Activated T-helper 1 cell treated with anti-CD3 and anti-CD28 coated beads, Interleukin-12 subunit alpha, Interleukin-12 subunit beta, Interleukin-2, Interleukin-4 antibody, amounts not matched to agents 30 ng/mL and 10 ng/mL and 1 ng/mL, durations not matched to agents 14 hours and 24 hours and 36 hours (primary cell): ENCODE measurements at places on chromosomes 13 and 19. TPM values are rescaled to one million over a fixed set of nuclear protein-coding genes. Genes with fewer than 3 reads are reported as not detected.

DNA sequence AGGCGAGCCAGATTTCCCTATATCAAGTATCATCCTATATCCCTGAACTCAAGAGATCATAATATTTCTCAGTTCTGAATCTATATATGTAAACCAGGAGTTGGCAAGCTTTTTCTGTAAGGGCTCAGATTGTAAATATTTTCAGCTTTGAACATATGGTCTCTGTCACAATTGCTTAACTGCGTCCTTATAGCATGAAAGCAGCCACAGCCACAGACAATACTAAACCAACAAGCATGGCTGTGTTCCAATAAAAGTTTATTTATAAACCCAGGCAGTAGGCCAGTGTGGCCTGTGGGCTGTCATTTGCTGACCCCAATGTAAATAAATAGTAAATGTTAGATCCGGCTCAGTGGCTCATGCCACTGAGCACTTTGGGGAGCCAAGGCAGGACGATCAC is 12.2 kb upstream of the MYH14 start:
- DNase-seq: no peak

DNA sequence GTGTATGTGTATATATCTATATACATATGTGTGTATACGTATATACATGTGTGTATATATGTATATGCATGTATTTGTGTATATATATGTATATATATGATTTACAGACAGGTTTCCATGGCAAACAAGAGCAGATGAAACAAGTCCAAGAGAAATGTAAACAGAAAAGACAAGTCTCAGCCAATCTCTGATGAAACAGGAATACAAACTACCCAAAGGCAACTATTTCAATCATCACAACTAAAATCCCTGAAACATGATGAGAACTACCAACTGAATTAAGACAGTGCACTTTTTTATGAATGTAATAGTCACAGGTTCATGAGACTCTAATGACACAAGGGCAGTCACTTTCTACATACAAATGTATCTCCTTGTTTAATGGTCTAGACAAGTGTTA is 140.2 kb downstream of the TNFRSF19 start:
- no peak for DNase-seq

DNA sequence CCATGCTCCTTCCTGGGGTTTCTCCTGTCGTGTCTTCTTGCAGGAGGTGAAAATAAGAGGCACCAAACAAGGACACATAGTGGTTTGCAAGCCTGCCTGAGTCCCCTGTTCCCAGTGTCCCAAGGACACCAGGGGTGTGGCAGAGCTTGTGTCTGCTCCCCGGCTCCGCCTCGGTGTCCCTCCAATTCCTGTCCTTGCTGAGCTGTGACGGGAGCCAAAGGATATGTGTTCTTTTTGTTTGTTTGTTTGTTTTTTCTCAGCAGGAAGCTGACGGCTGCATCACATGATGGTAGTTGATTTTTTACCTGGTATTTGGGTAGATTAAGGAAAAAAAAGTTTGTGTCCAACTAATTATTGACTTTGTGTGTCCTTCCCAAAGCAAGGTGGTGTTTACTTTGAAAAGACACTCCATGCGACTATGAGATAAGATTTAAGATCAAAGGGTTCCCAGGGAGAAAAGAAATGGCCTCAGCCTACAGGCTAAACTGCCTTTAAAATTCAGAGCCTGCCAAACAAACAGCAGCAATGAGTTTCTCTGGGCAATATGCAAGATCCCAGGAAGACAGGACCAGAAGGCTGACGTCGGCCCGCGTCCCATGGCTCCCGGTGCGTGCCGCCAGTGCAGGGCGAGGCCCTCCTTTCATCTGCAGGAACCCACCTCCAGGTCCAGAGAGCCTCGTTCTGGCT is 50.8 kb upstream of the XPO4 start:
- no peak for DNase-seq

TMEM38A gene
- total RNA-seq: 0.69 and 0.78 TPM in 2 replicates

- DNase-seq: no peak
These were observed 209.5 kb downstream of the KLF5 start for GRCh38 chr13:73268306-73268705.

SWSAP1 gene
- total RNA-seq: 3.2 and 3.9 TPM in 2 replicates

APC2 gene
- 0.16 and 0.17 TPM in 2 replicates for total RNA-seq

PABPC3 gene
- 0.34 TPM in 2 replicates for total RNA-seq

MEIS3 gene
- total RNA-seq: not detected in 2 replicates

- DNase-seq: no peak
These were observed 6.1 kb downstream of the APLP1 start for GRCh38 chr19:35874392-35874930.

- DNase-seq: no peak
These were observed 9.4 kb upstream of the CACNG6 start for GRCh38 chr19:53982001-53982451.

DOCK9 gene
- total RNA-seq: 36.0 and 38.7 TPM in 2 replicates

DNA sequence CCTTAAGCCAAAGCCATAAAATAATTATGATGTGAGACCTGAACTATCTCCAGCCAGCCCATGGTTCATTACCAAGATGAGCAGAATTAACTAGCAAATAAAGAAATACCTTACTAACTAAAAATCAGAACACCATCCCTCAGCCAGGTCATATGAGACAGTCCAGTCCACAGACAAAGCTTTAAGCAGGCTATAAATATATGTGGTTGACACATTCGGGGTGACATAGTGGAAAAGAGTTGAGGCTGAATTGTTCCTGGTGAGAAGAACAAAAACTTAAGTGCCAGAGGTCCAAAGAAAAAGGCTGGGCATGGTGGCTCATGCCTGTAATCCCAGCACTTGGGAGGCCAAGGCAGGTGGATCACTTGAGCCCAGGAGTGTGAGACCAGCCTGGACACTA is 30.9 kb downstream of the ENOX1 start:
- no peak for DNase-seq

GRCh38 chr19:58229255-58229639 is 533 bp downstream of the ZNF544 start:
- no peak for DNase-seq

DNA sequence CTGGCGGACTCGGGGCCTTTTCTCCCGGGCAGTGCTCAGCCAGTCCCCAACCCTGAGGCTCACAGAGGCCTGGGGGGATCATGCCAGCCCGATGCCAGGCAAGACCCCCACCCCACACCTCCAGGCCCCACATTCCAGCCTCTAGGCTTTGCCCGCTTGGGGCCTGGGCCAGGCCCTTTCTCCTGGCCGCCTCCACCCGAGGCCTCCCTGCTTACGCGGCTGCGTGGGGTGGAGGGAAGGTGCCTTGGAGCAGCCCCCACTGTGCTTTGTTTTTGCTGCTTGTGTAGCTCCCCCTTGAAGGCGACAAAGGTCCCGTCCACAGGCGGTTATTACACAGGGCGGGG is 38.4 kb downstream of the SMIM24 start:
- DNase-seq: no peak

DNA sequence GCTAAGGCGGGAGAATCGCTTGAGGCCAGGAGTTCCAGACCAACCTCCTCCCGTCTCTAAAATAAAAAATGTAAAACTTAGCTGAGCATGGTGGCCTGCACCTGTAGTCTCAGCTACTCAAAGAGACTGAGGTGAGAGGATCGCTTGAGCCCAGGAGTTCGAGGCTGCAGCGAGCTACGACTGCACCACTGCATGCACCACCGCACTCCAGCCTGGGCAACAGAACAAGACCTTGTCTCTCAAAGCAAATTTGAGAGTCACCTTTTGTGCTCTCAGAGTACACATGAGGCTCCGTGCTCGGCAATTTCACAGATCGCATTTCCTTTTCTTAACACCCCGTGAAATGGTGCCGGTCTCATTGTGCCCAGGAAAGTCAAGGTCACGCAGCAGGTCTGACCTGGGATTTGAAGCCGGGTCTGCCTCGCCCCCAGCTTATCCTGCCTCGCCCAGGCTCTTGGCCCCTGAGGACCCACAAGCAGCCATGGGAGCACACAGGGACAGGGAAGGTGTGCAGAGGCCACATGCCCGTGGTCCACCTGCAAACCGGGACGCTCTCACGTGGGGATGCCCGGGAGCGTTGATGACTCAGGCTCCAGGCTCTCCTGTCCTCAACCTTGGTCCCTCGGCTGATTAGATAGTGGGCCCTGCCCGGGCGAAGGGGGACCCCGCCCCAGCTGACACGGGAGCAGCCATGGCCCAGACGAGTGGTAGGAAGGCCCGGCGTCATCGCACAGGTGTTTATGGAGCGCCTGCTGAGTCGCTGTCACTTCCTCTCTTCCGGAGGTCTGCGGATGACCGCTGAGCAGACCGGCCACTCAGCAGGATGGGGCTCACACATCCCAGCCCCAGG is 1.1 kb upstream of the SMIM24 start:
- no peak for DNase-seq

CLIP3 gene
- total RNA-seq: 2.2 and 4.4 TPM in 2 replicates

DNA sequence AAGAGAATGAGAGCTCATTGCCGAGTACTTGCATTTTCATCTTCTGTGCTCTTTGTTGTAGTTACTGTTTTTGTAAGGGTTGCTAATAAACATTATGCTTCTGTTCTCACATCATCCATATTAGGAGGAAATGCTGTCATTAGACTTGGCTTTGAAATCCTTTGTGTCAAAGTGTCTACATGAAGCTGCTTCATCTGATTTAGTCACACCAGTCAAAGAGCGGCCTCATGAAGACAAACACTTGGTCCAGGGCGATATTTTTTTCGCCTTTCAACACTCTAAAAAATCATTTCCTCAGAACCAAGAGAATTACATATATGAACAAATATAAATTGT is 105.0 kb downstream of the SPRY2 start:
- DNase-seq: no peak

DNA sequence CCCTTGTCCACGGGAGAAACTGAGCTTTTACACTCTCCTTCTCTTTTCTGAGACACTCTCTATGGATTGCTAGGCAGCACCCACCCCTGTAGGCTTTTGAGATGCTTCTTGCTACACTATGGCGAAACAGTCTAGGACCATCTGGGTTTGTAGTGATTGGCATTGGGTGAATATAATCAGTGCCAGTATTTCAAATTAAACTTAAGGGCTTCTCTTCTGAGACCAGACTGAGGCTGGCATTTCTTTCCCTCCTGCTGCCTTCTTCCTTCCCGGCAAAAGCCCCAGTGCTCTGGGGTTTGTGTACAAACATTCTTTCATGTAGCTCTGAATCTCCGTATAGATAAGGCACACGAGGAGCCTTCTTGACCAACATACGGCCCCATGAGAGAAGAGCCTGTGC is 276.7 kb downstream of the SLC7A1 start:
- DNase-seq: no peak

DNA sequence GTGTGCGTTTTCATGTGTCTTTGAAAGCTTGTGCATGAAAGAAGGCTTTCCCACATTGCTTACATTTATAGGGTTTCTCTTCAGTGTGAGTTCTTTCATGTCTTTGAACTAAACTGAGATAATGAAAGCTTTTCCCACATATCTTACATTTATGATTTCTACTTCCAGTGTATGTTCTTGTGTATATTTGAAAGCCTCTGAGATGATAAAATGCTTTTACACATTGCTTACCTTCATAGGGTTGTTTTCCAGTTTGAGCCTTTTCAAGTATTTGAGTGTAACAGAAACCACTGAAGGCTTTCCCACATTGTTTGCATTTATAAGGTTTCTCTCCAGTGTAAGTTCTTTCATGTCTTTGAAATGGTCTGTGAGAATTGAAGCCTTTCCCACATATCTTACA is 9.8 kb upstream of the ZNF441 start:
- no peak for DNase-seq

- no peak for DNase-seq
These were observed 86.7 kb downstream of the DNAJC15 start for GRCh38 chr13:43110036-43110435.

FFAR1 gene
- 0.12 and 0.18 TPM in 2 replicates for total RNA-seq

GRCh38 chr13:31101472-31102170 is 60.1 kb downstream of the HSPH1 start:
- no peak for DNase-seq

- no peak for DNase-seq
These were observed 131.6 kb downstream of the COG6 start for GRCh38 chr13:39787086-39787487.

KLK8 gene
- total RNA-seq: not detected in 2 replicates

ZNF442 gene
- total RNA-seq: 0.39 and 0.47 TPM in 2 replicates

- DNase-seq: no peak
These were observed 20.8 kb upstream of the ASPDH start for GRCh38 chr19:50534478-50534877.

GRCh38 chr19:46731007-46731501 is 14.1 kb upstream of the PRKD2 start:
- DNase-seq: no peak

GRCh38 chr19:5826531-5827341 is 12.8 kb downstream of the FUT6 start:
- no peak for DNase-seq

IER2 gene
- 173 and 175 TPM in 2 replicates for total RNA-seq

GRCh38 chr13:88429862-88430261 is 758.7 kb downstream of the SLITRK5 start:
- no peak for DNase-seq

DNA sequence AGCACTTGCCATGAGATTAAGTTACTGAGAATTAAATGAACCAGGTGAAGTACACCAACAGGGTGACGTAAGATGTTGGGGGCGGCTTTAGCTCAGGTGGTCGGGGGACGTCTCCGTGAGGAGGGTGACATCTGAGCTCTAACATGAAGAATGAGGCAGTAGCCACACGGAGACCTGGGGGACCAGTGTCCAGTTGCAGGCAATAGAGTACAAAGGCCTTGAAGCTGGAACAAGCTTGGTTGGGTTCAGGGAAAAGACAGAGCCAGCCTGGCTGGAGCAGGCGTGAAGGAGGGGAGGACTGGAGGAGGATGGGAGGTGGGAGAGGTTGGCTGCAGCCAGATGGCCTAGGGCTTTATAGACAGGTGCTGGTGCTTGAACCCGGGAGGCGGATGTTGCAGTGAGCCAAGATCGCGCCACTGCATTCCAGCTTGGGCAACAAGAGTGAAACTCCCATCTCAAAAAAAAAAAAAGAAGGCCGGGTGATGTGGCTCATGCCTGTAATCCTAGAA is 1.6 kb downstream of the SPINT2 start:
- DNase-seq: no peak

DNA sequence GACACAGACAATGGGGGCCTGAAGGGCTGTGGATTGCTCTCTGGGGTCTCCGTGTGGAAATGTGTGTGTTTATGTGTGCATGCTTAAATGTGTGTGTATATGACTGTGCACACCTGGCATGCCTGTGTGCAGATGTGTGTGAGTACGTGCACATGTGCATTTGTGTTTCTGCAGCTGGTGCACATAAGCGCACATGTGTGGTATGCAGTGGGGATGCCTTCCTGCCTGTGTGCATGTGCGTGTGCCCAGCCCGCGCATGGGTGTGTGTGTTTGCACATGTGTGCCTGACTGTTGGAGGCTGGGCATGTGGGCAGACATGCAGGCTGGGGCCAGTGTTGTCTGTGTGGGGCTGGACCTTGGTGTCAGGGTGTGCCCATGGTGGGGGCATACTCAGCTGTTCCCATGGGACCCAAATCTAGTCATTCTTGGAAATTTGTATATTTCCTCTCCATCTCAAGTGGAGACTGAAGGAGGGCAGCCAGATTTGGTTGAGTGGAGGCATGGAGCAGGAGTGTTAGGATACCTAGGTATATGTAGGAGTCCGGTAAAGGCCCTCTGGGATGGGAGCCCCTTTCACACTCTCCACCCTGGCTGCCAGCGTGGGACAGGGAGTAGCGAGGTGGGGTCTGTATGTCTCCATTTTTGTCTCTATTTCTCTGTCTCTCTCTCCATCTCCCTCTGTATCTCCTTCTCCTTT is 49.9 kb downstream of the CELF5 start:
- no peak for DNase-seq
